ENCODE measurements at places on chromosomes 5 and 9.

- no peak for DNase-seq
Observed at GRCh38 chr5:101284736-101285375, 381.8 kb upstream of the ST8SIA4 start.

DNA sequence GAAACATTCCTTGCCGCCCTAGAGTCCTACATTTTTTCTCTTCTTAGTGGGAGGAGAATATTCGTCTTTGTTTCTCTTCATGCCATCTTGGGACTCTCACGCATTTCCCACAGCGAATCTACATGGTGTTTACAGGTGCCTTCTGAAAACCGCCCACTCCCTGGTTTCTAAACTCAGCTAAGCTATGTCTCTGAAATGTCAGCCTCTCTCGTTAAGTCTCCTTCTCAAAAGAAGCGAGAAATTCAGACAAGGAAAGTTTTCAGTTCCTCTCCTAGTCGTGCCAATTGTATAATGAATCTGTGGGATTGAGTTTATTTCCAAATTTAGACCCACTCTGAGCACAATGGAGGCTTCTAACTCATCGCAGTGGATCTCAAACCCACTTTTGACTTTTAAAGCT, 186.8 kb upstream of the NFIB start:
- DNase-seq, result no peak

DNA sequence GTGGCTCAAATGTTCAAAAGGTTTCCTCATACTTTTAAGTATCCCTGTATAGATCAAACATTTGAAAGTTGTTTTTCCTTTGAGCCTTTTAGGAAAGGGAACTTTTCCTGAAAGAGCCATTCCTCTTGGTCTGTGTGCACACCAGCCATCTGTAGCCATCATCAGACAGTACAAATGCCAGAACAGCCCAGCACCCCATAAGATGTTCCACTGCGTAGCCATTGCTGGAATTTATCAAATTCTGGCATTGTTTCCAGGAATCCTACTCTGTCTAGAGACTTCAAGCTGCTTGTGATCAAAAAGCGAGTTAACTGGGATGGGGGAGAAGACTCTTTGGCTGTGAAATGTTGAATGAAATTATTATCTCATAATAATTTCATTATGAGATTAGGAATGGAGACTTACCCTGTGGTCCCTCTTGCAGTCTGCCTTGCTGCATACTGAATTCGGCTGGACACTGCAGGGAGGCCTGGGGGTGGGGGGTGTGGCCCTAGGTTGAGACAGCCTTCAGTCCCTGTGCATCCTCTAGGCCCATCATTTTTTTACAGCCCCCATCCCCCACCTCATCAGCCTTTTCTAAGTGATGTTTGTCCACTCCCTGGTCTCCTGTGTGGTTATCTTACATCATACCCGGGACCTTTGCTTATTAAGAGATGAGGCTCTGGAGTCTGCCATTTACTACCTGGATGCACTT, 99.8 kb downstream of the RALGPS1 start:
- no peak for DNase-seq

DNA sequence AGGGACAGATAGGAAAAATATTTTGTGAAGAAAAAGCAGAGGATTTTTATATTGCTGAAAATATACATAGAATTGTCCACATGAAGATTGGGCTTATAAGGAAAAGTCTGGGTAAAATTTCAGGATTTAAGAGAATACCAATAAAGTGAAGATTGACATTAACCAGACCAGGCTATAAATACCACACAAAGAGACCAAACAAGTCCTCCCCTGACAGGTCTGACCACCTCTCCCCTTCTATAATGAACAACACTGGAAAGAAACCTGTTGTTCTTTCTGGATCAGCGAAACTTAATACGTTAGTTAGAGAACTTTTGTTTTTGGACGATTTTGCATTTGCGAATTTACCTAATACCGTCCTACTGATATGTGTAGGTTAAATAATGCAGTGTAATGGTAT, 138.3 kb downstream of the ISL1 start:
- DNase-seq, result no peak

GRCh38 chr9:129626625-129627284, 792 bp downstream of the NTMT1 start:
- no peak for DNase-seq

- DNase-seq, result no peak
Observed at GRCh38 chr5:137250421-137250820, 248.7 kb downstream of the SPOCK1 start.

- no peak for DNase-seq
Observed at GRCh38 chr5:178551059-178551458, 39.1 kb downstream of the COL23A1 start.

GRCh38 chr9:86764671-86765343, 182.5 kb downstream of the GAS1 start:
- DNase-seq, result no peak

- no peak for DNase-seq
Observed at GRCh38 chr5:161095953-161096352, 243.9 kb upstream of the ATP10B start.

GRCh38 chr5:14672484-14673394, 8.2 kb downstream of the OTULIN start:
- no peak for DNase-seq

GRCh38 chr5:151909628-151910027, 15.0 kb downstream of the GLRA1 start:
- no peak for DNase-seq

DNA sequence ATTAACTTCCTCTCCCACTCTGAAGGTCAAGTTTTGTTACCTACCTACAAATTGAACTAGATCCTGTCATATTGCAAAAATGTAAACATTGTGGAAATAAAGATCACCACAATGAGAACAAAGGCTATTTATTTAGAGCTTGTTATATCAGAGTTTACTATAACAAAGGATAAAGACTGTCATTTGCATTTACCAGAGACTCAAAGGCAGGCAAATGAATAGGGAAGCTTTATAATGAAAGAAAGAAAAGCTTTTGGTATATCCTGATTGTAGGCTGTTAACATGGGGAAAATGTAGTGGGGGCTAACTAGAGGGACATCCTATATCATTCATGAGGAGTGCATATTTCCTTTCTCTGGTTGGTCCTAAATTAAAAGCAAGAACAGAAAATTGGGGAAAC, 403.5 kb upstream of the TYRP1 start:
- DNase-seq, result no peak

GRCh38 chr9:72633966-72634365, 112.6 kb downstream of the TMC1 start:
- no peak for DNase-seq

GRCh38 chr9:70285246-70285645, 26.5 kb downstream of the SMC5 start:
- no peak for DNase-seq

- no peak for DNase-seq
Observed at GRCh38 chr9:90287567-90288274, 354.9 kb downstream of the DIRAS2 start.

- no peak for DNase-seq
Observed at GRCh38 chr5:5293029-5293428, 129.4 kb upstream of the ICE1 start.

DNA sequence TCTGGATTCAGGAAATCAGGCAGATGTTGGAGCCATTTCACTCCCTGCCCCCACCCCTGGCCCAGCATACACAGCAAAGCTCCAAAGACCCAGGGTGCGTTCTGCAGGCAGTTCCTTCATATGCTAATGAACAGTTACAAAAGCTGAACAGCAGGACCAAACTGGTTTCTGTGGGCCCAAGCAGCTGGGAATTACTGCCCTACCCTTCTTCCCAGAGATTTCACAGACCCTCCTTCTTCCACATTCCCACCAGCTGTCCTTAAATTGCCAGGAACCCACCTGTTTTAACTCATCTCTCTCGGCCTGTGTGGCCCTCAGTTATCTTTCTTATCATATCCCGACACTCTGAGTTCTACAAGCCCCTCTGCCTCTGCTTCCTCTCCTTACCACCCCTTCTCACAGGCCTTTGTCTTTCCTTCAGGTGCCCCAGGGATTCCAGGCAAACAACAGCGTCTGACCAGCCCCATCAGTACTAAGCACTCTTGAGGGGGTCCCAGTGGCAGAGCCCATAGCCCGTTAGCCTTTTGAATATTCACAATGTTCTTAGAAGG, 10.6 kb upstream of the F2RL1 start:
- peak; percentile 74 for DNase-seq

GRCh38 chr5:140869555-140869886, 764 bp downstream of the PCDHA11 start:
- no peak for DNase-seq

- DNase-seq, result no peak
Observed at GRCh38 chr5:167950126-167950721, 341.2 kb upstream of the WWC1 start.

DNA sequence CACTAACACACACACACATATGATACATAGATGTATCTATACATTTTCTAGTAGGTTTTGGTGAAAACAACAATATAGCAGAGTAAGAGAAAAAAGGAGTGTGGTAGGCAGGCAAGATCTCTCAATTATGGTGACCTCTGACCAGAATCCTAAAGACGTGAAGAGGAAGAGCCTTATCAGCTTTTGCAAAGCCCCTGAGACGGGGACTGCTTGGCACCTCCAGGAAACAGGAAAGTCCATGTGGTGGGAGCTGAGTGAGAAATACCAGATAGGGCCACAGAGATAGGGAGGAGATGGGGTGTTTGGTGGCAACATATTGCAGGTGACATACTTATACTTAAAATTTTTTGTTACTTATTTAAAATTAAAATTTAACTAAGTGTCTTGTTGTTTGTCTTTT, 39.9 kb upstream of the CTXN3 start:
- no peak for DNase-seq

GRCh38 chr9:137985637-137986071, 108.1 kb downstream of the CACNA1B start:
- DNase-seq, result no peak

- DNase-seq, result no peak
Observed at GRCh38 chr5:54844905-54845566, 140.4 kb downstream of the ESM1 start.

- DNase-seq, result no peak
Observed at GRCh38 chr5:149203921-149204441, 62.7 kb downstream of the ABLIM3 start.

GRCh38 chr5:25020454-25020853, 375.7 kb upstream of the CDH10 start:
- no peak for DNase-seq

GRCh38 chr9:21121079-21121478, 20.6 kb downstream of the IFNW1 start:
- no peak for DNase-seq

DNA sequence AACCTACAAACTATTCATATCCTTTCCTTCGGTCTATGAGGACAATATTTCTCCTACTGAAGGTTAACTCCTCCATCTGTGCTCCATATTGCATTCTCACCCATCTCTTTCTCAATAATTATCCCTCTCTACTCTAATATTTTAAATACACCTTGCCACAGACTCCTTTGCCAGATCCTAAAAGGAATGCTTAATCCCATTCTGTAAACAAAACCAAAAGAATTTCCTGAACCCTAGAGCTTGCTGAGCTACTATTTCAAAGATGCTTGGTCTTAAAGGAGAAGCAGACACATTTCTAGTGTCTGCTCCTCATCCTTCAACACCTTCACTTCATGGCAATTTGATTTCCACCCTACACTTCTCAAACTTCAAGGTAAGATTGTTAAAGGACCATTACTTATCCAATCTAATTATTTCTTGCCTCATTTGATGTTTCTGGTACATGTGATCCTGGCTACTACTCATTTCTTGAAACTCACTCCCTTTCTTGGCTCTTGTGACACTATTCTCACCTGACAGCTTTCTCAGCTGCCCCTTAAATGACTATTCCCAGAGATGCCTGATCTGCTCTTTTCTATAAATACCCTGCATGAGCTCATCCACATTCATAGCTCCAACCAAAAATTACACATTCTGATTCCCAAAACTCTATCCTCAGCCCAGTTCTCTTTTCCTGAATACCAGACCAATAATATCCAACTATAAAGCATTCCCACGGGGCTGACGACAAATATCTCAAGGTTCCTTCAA, 20.2 kb downstream of the HOMER1 start:
- DNase-seq, result no peak

GRCh38 chr5:140927228-140927573, 1.1 kb downstream of the PCDHAC1 start:
- DNase-seq, result no peak

GRCh38 chr9:134758949-134759607, 117.5 kb downstream of the COL5A1 start:
- no peak for DNase-seq

GRCh38 chr9:129276486-129277230, 98.6 kb upstream of the IER5L start:
- DNase-seq, result no peak

DNA sequence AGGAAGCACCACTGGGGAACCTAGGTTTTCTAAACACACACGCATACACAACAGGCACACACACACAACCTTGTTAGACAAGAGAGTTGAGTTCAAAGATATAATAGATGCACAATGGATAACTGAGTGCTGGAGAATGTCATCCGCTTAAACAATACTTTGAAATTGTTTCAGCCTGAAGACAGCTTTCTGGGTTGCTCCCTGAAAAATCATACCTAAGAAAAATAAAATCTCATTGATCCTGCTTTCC, 126.1 kb downstream of the TMEM161B start:
- no peak for DNase-seq

GRCh38 chr5:6948562-6948961, 235.3 kb downstream of the TENT4A start:
- DNase-seq, result no peak

DNA sequence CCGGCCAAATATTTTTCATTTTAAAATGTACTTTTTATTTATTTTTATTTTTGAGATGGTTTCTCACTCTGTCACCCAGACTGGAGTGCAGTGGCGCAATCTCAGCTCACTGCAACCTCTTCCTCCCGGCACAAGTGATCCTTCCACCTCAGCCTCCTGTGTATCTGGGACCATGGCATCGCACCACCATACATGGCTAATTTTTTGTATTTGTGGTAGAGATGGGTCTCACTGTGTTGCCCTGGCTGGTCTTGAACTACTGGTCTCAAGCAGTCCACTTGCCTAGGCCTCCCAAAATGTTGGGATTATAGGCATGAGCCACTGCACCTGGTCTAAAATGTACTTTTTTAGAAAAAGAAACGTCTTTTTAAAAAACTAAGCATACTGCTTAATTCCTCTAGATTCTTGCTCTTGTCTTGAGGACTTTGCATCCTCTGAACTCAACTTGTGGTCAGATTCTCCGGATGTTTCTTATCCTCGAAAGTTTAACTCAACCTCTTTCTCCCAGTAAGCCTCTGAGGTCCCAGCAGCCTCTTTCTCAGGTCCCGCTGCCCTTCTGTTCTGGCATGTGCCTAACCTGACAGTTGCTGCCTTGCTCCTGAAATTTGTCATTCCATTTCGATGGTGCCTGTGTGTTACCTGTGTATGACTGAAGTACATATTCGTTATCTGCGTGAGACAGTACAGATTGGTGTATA, 63.0 kb downstream of the TRIO start:
- DNase-seq, result no peak

- DNase-seq, result no peak
Observed at GRCh38 chr5:169460896-169461295, 122.7 kb upstream of the SPDL1 start.

DNA sequence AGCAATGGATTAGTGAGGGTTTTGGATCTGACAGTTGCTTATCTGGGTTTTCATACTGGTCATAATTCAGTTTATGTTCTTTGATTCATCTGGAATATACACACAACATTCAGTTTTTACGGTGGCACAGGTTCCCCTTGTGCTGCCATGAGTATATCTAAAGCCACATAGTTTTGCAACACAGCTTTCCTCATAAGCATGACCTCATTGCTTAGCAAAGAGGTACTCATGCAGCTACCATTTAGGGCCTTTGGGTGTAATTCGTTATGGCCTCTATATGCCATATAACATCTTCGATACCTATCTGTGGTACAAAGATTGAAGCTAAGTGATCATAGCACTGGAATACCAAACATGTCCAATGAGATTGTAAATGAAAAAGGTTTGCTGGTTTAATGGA, 2.9 kb upstream of the RBM22 start:
- no peak for DNase-seq
